ENCODE measurements at places on chromosomes 1 and 21. TPM values are rescaled to one million over a fixed set of nuclear protein-coding genes. Genes with fewer than 3 reads are reported as not detected.

- H3K27me3 ChIP-seq, result no peaks in the 10 kb centered on the region
- no peak within 1 kb of the TSS for H3K4me3 ChIP-seq
- DNase-seq, result no peak
Measured at GRCh38 chr1:64203420-64203819, at the start of gene UBE2U. Gene UBE2U (plus strand): TSS chr1:64203623. CDS start chr1:64204051, 428 bp downstream.

GRCh38 chr1:3482378-3482849 lies 27.9 kb downstream of the ARHGEF16 start:
- H3K4me3 ChIP-seq, result no peak overlapping the region
- no peaks in the 10 kb centered on the region for H3K27me3 ChIP-seq
- peaks cover 9% of the 10 kb centered on the region for H3K4me1 ChIP-seq
- no peak for DNase-seq

DNA sequence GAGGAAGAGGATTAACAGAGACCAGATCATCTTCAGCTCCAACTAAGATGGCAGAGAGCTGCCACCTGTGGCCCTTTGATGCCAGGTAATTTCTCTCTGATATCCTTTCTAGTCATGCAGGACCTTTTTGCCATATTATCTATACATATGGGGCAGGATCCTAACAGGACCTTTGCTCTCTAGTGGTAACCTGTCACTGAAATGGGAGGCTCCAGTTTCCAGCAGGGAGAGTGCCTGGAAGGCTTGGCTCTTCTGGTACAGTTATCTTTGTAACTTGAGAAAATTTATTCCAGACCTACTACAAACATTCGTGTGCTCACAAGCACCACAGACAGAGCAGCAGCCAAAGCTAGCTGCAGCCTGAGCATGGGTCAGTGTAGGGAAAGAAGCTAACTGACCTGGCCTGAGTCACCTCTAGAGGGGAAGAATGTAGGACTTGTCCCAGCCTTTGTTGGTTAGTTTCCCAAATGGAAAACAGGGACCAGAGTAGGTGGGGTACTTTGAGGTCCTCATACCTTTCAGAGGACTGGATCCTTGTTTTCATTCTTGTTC lies 86.5 kb upstream of the MACF1 start:
- H3K36me3 ChIP-seq, result no peaks in the 10 kb centered on the region
- no peak overlapping the region for H3K4me3 ChIP-seq
- no peak overlapping the region for H3K27ac ChIP-seq
- no peaks in the 10 kb centered on the region for H3K27me3 ChIP-seq
- DNase-seq, result no peak

- H3K27ac ChIP-seq, result peak overlapping the region; percentile 80
- no peak overlapping the region for H3K4me3 ChIP-seq
- H3K36me3 ChIP-seq, result no peaks in the 10 kb centered on the region
- peaks cover 2% of the 10 kb centered on the region for H3K4me1 ChIP-seq
- no peak for DNase-seq
Measured at GRCh38 chr1:224734261-224734935, 118.3 kb downstream of the CNIH3 start.

GRCh38 chr1:107047602-107048001 lies 8.9 kb upstream of the PRMT6 start:
- H3K27me3 ChIP-seq, result no peaks in the 10 kb centered on the region
- no peak overlapping the region for H3K27ac ChIP-seq
- no peaks in the 10 kb centered on the region for H3K4me1 ChIP-seq
- no peak overlapping the region for H3K4me3 ChIP-seq

GABPB2 gene
- total RNA-seq, result 7.3 TPM

DNA sequence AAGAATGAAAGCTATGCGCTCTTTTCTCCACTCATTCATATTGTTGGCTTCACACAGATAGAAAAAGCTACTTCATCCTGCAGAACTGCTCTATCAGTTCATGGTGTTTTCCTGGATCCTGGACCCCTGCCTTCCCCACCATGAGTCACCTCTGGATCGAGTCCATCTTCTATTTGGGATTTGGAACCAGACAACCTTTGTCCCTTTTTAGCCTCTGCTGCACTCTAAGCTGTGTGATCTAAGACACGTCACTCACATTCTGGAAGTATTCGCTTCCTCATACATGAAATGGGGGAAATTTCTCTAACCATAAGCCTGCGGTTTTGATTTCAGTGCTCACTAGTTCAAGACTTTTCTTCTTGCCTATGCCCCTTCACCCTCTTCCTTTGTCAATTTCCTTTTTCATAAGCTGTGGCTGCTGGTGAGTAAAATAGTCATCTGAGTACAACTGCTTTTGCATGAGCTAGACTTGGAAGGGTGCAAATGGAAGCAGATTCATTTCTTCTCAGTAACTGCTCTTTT lies 14.1 kb upstream of the DEGS1 start:
- H3K27me3 ChIP-seq, result no peaks in the 10 kb centered on the region
- H3K4me1 ChIP-seq, result no peaks in the 10 kb centered on the region
- no peaks in the 10 kb centered on the region for H3K36me3 ChIP-seq
- DNase-seq, result no peak
- H3K27ac ChIP-seq, result peak overlapping the region; percentile 9
- H3K4me3 ChIP-seq, result no peak overlapping the region

GRCh38 chr1:9744106-9744799 lies 79.5 kb downstream of the CLSTN1 start:
- no peaks in the 10 kb centered on the region for H3K27me3 ChIP-seq
- H3K4me1 ChIP-seq, result no peaks in the 10 kb centered on the region
- H3K4me3 ChIP-seq, result no peak overlapping the region
- H3K27ac ChIP-seq, result no peak overlapping the region
- no peak for DNase-seq

GRCh38 chr1:223547316-223548114 lies 118.0 kb downstream of the CAPN8 start:
- no peak for DNase-seq
- H3K27me3 ChIP-seq, result no peaks in the 10 kb centered on the region
- no peaks in the 10 kb centered on the region for H3K4me1 ChIP-seq
- H3K27ac ChIP-seq, result no peak overlapping the region
- H3K4me3 ChIP-seq, result no peak overlapping the region
- H3K36me3 ChIP-seq, result no peaks in the 10 kb centered on the region

DNA sequence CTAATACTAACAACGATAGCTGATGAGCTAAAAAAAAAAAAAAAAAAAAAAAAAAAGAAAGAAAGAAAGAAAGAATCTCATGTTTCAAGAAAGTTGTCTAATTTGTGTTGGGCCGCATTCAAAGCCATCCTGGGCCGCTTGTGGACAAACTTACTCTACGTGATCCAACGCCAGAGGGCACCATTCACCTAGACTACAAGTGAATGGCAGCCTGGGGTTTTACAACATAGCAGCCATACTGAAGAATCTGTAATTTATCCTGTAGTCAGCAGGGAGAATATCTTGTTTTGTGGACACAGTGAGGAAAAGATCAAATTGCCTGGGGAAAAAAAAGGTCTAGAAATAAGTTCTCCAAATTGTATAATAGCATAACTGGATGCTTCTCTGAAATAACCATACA lies 47.0 kb downstream of the CYP2J2 start:
- H3K27me3 ChIP-seq, result no peaks in the 10 kb centered on the region
- no peak overlapping the region for H3K4me3 ChIP-seq
- no peaks in the 10 kb centered on the region for H3K36me3 ChIP-seq
- H3K27ac ChIP-seq, result no peak overlapping the region
- DNase-seq, result peak; percentile 65

DNA sequence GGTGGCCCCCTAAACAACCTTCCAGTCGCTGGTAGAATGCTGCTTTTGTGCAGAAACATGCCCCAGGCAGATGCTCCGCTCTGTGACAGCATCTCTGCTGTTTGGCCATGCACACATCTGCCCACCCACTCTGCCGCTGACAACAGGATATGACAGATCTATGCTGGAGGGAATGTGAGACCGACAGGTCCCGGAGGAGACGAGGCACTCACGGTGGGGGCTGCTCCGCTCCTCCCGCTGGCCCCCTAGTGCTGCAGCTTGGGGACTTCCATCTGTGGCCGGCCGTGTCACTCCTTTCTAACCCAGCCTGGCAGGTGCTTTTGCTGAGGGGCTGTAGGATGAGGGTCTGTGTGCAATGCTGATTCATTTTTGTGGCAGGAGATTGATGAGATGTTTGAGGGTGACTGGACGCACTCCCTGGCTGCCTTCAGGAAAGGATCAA lies 49.1 kb upstream of the DMRTB1 start:
- H3K4me1 ChIP-seq, result no peaks in the 10 kb centered on the region
- no peak for DNase-seq
- H3K27ac ChIP-seq, result no peak overlapping the region
- H3K27me3 ChIP-seq, result no peaks in the 10 kb centered on the region

TRIM33 gene
- 21.1 TPM for total RNA-seq

ANGPTL3 gene
- 121 TPM for total RNA-seq

- no peaks in the 10 kb centered on the region for H3K36me3 ChIP-seq
- DNase-seq, result peak; percentile 60
- no peaks in the 10 kb centered on the region for H3K27me3 ChIP-seq
- no peaks in the 10 kb centered on the region for H3K4me1 ChIP-seq
Measured at GRCh38 chr1:10152709-10153284, 57.6 kb upstream of the KIF1B start.

All from liver (tissue), 10 donors.